Sigmoid colon (tissue), 7 donors: ENCODE measurements at places on chromosomes 3 and 15. TPM values are rescaled to one million over a fixed set of nuclear protein-coding genes. Genes with fewer than 3 reads are reported as not detected.

ACOX2 gene
- 26.0 TPM for total RNA-seq

CSNK1G1 gene
- 7.8 TPM for total RNA-seq

RBPMS2 gene
- 58.2 TPM for total RNA-seq

CPN2 gene
- not detected for total RNA-seq

GRCh38 chr15:82648257-82649103 lies 1.3 kb upstream of the CPEB1 start:
- peak overlapping the region; percentile 30 for H3K4me3 ChIP-seq
- no peaks in the 10 kb centered on the region for H3K36me3 ChIP-seq

DNA sequence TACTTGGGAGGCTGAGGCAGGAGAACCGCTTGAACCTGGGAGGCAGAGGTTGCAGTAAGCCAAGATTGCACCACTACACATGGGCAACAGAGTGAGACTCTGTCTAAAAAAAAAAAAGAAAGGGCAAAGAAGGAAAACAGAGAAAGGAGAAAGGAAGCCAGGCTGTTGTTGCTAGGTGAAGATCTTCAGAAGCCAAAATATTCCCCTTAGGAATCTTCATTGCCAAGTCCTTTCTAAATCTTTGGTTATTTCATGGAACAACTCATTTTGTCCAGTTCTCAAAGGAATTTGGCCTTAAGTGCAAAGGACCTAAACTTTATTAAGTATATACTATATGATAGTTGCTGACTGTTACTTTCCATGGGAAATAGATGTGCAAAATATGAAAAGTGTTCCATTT lies 59.2 kb upstream of the OSBPL11 start:
- no peak overlapping the region for H3K27ac ChIP-seq
- H3K4me3 ChIP-seq: no peak overlapping the region
- H3K27me3 ChIP-seq: no peaks in the 10 kb centered on the region
- H3K36me3 ChIP-seq: no peaks in the 10 kb centered on the region
- no peaks in the 10 kb centered on the region for H3K4me1 ChIP-seq

DNA sequence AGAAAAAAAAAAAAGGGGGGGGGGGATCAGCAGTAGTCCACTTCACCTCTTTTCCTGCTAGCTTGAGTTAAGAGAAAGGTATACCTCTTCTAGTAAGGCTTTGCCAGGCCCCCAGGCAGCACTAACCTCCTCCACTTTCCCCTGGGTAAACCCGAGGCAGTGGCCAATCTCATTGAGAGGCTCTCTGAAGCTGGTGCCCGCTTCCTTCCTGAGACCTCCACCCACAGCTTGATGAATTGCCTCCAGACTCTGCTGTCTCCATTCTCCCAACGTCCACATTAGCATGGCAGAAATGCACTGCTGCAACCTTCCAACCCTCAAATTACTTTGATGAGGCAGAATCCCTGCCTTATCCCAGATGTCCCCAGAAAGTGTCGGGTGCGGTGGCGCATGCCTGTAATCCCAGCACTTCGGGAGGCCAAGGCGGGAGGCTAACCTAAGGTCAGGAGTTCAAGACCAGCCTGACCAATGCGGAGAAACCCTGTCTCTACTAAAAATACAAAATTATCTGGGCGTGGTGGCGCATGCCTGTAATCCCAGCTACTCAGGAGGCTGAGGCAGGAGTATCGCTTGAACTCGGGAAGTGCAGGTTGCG lies 15.3 kb downstream of the RLBP1 start:
- no peaks in the 10 kb centered on the region for H3K27me3 ChIP-seq
- H3K4me1 ChIP-seq: peaks cover 4% of the 10 kb centered on the region
- H3K27ac ChIP-seq: no peak overlapping the region
- no peak overlapping the region for H3K4me3 ChIP-seq

- H3K4me1 ChIP-seq: no peaks in the 10 kb centered on the region
- H3K36me3 ChIP-seq: peaks cover 47% of the 10 kb centered on the region
- H3K27me3 ChIP-seq: no peaks in the 10 kb centered on the region
- no peak overlapping the region for H3K27ac ChIP-seq
- H3K4me3 ChIP-seq: no peak overlapping the region
- DNase-seq: no peak
These were observed 7.2 kb upstream of the CRYGS start for GRCh38 chr3:186551387-186551786.

DNA sequence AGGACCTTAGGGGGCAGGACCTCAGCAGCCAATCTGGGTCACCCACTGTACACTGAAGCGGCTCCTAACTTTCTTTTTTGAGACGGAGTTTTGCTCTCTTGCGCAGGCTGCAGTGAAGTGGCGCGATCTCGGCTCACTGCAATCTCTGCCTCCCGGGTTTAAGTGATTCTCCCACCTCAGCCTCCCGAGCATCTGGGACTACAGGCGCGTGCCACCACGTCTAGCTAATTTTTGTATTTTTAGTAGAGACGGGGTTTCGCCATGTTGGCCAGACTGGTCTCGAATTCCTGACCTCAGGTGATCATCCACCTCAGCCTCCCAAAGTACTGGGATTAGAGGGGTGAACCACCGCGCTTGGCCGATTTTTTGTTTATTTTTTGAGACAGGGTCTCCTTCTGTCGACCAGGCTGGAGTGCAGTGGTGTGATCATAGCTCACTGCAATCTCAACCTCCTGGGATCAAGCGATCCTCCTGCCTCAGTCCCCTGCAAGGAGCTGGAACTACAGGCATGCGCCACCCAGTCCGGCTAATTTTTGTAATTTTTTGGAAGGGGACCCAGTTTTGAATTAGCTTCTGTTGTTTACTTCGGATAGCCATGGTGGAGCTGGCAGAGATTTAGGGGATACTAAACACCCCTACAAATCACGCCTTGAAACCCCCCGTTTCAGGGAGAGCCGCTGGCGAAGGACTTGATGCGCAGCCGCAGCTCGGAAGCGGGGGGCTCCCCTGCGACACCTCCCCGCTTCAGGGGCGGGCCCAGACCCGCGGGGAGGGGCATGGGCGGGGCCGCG lies 1.5 kb upstream of the CLK3 start:
- peaks cover 4% of the 10 kb centered on the region for H3K36me3 ChIP-seq
- peak overlapping the region; percentile 100 for H3K27ac ChIP-seq
- no peaks in the 10 kb centered on the region for H3K27me3 ChIP-seq
- H3K4me3 ChIP-seq: peak overlapping the region; percentile 77
- peaks cover 37% of the 10 kb centered on the region for H3K4me1 ChIP-seq
- no peak for DNase-seq

- no peaks in the 10 kb centered on the region for H3K4me1 ChIP-seq
- no peaks in the 10 kb centered on the region for H3K27me3 ChIP-seq
- no peak overlapping the region for H3K4me3 ChIP-seq
- no peak for DNase-seq
These were observed 58.8 kb downstream of the HES1 start for GRCh38 chr3:194194757-194195085.
